ENCODE measurements at places on chromosomes 1 and 21.
A peak's percentile ranks its signal among the peaks of the same experiment; 100 is the strongest.

DNA sequence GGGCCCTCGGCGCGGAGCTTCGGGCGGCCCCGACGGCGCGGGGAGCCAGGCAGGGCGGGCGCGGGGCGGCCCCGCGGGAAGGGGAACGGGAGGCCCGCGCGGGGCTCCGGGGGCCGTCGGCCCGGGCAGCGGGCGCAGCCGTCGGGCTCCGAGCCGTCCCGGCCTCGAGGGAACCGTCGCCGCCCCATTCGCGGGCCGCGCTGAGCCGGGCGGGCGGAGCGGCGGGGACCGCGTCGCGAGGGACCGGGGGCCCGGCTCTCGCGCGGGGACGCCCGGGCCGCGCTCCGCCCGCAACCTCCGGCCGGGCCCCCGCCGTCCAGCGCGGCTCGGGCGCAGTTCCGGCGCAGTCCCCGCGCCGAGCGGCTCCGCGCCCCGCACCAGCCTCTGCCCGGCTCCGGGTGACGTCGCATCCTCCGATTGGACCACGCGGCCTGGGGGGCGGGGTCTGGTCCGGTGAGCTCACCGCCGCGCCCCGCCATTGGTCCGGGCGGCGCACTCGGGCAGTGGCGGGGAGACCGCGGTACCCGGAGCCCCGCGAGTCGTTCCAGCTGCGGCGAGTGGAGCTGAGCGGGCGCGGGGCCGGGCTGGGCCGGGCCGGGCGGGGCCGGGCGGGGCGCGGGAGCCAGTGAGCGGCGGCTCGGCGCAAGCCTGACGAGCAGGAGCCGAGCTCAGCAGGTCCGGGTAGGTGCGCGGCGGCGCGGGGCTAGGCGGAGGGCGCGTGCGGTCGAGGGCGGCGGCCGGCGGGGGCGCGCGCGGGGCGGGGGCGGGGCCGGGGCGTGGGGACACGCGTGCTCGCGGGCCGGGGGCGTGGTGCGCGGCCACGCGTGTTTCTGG lies 66.7 kb upstream of the VAMP3 start:
- peaks cover 5% of the 10 kb centered on the region for H3K27me3 ChIP-seq
- peak; percentile 96 for DNase-seq
- H3K4me3 ChIP-seq, result peak overlapping the region; percentile 54

DNA sequence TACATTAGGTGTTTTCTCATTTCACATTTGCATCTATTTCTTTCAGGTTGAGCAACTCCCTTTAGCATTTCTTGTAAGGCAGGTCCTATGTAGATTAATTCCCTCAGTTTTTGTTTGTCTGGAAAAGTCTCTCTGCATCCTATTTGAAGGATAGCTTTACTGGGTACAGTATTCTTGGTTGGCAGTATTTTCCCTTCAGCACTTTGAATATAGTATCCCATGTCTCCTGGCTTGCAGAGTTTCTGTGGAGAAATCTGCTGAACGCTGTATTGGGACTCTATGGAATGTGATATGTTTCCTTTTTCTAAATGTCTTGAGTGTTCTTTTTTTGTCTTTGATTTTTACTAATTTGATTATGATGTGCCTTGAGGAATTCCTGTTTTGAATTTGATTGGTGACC lies 28.9 kb upstream of the FAM163A start:
- no peak overlapping the region for H3K4me3 ChIP-seq
- H3K27me3 ChIP-seq, result no peaks in the 10 kb centered on the region
- H3K27ac ChIP-seq, result no peak overlapping the region
- no peak for DNase-seq

DNA sequence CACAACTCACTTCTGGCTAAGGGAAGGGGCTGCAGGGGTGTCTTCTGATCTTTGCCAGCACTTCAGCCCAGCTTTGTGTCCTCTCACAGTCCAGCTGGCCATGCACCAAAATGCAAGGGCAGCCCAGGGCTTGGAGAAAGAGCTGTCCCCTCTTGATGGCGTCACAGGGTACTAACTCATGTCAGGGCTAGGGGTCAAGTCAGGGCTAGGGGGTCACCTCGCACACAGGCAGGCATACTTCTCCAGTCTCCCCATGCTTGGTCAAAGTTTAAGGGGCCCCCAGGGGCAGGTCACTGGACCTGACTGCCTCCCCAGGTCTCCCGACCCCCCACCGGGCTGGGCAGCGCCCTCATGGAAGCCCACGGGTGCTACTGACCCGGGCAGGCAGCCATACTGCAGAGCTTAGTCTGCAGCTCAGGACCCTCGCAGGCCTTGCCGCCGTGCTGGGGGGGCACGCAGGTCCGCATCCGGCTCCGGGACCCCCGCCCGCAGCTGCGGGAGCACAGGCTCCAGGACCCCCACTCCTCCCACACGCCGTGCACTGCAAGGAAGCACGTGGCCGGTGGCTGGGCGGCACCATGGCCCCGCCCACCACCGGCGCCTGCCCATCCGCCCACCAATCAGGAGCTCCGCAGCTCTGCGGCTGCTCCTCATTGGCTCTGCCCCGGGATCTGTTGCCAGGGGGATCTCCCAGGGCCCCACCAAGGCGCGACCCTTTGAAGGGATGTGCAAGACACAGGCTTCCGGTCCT lies 21.5 kb downstream of the ADGRB2 start:
- no peak overlapping the region for H3K4me3 ChIP-seq
- no peak overlapping the region for H3K27ac ChIP-seq
- H3K27me3 ChIP-seq, result no peaks in the 10 kb centered on the region
- H3K36me3 ChIP-seq, result no peaks in the 10 kb centered on the region
- H3K4me1 ChIP-seq, result no peaks in the 10 kb centered on the region
- DNase-seq, result peak; percentile 53

GRCh38 chr1:155251566-155251965 lies 3.7 kb downstream of the ENTREP3 start:
- no peak for DNase-seq
- no peak overlapping the region for H3K27ac ChIP-seq
- peaks cover 4% of the 10 kb centered on the region for H3K4me1 ChIP-seq
- no peak overlapping the region for H3K4me3 ChIP-seq

DNA sequence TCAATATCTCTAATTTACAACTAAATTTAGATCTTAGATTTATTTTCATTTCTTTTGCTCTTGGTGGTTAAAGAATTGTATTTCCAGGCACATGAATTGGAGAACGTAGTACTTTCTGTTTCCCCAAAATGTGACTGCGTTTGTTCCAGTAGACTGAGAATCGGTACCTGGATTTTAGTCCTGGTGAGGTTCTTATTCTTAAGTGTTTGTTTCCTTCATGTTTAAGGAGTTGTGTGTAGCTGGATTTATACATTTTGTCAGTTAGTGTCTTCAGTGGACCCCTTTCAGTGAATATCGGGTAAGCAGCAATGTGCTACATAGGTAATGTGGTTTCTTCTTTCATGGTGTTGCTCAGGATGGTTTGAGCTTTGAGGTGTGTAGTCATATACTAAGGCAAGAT lies 6.8 kb downstream of the MIER1 start:
- no peaks in the 10 kb centered on the region for H3K4me1 ChIP-seq
- peak overlapping the region; percentile 87 for H3K4me3 ChIP-seq
- H3K27ac ChIP-seq, result no peak overlapping the region
- DNase-seq, result no peak
- no peaks in the 10 kb centered on the region for H3K27me3 ChIP-seq

GRCh38 chr1:51000160-51000559 lies 30.1 kb downstream of the CDKN2C start:
- no peaks in the 10 kb centered on the region for H3K4me1 ChIP-seq
- H3K27ac ChIP-seq, result no peak overlapping the region
- no peaks in the 10 kb centered on the region for H3K27me3 ChIP-seq
- H3K4me3 ChIP-seq, result no peak overlapping the region
- no peaks in the 10 kb centered on the region for H3K36me3 ChIP-seq

- no peak overlapping the region for H3K4me3 ChIP-seq
- no peaks in the 10 kb centered on the region for H3K4me1 ChIP-seq
- H3K27me3 ChIP-seq, result no peaks in the 10 kb centered on the region
- no peak overlapping the region for H3K27ac ChIP-seq
- no peaks in the 10 kb centered on the region for H3K36me3 ChIP-seq
- DNase-seq, result no peak
Measured at GRCh38 chr21:45102391-45102932, 28.1 kb downstream of the ADARB1 start.

- H3K36me3 ChIP-seq, result no peaks in the 10 kb centered on the region
- no peaks in the 10 kb centered on the region for H3K27me3 ChIP-seq
- no peak overlapping the region for H3K27ac ChIP-seq
- H3K4me1 ChIP-seq, result no peaks in the 10 kb centered on the region
- no peak for DNase-seq
Measured at GRCh38 chr1:229040630-229041358, 230.1 kb upstream of the RAB4A start.

- no peaks in the 10 kb centered on the region for H3K36me3 ChIP-seq
- no peak overlapping the region for H3K27ac ChIP-seq
- no peak overlapping the region for H3K4me3 ChIP-seq
- peak; percentile 75 for DNase-seq
- no peaks in the 10 kb centered on the region for H3K4me1 ChIP-seq
- H3K27me3 ChIP-seq, result no peaks in the 10 kb centered on the region
Measured at GRCh38 chr1:228664399-228664914, 70.8 kb upstream of the RHOU start.

DNA sequence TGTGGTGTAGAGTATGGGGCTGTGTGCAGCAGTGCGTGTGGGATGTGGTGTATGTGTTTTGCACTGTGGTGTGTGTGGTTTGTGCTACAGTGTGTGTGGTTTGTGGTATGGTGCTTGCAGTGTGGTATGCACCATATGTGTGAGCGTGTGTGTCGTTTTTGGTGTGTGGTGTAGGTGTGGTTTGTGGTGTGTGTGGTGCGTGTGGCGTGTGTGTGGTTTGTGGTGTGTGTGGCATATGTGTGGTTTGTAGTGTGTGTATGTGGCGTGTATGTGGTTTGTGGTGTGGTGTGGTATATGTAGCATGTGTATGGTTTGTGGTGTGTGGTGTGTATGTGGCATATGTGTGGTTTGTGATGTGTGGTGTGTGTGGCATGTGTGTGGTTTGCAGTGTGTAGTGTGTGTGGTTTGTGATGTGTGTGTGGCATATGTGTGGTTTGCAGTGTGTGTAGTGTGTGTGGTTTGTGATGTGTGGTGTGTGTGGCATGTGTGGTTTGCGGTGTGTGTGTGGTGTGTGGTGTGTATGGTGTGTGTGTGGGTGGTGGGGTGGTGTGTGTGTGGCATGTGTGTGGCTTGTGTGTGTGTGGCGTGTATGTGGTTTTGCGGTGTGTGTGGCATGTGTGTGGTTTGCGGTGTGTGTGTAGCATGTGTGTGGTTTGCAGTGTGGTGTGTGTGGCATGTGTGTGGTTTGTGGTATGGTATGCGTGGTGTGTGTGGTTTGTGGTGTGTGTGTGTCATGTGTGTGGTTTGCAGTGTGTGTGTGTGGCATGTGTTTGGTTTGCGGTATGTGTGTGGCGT lies 53.5 kb upstream of the TRAPPC10 start:
- no peaks in the 10 kb centered on the region for H3K4me1 ChIP-seq
- DNase-seq, result no peak
- H3K36me3 ChIP-seq, result no peaks in the 10 kb centered on the region
- H3K27me3 ChIP-seq, result no peaks in the 10 kb centered on the region

DNA sequence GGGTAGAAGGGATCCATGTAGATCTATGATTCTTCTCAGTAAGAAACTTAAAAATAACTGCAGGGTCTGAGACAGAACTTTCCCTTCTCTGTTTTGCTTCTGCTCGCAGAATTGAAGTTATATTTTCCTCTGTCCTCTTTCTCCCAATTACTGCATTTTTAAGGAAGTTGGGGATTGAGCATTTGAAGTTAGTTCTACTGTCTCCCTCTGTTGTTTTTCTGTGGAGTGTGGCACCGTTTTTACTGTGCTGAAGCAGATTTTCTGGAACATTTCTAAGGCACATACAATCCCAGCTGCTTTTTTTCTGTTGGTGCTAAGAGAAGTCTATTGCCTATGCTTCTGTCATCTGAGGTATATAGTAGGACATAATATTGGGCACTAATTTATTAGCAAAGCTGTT lies 43.3 kb downstream of the RASAL2 start:
- H3K27ac ChIP-seq, result no peak overlapping the region
- H3K4me3 ChIP-seq, result no peak overlapping the region
- H3K4me1 ChIP-seq, result no peaks in the 10 kb centered on the region
- H3K27me3 ChIP-seq, result no peaks in the 10 kb centered on the region
- no peak for DNase-seq

DNA sequence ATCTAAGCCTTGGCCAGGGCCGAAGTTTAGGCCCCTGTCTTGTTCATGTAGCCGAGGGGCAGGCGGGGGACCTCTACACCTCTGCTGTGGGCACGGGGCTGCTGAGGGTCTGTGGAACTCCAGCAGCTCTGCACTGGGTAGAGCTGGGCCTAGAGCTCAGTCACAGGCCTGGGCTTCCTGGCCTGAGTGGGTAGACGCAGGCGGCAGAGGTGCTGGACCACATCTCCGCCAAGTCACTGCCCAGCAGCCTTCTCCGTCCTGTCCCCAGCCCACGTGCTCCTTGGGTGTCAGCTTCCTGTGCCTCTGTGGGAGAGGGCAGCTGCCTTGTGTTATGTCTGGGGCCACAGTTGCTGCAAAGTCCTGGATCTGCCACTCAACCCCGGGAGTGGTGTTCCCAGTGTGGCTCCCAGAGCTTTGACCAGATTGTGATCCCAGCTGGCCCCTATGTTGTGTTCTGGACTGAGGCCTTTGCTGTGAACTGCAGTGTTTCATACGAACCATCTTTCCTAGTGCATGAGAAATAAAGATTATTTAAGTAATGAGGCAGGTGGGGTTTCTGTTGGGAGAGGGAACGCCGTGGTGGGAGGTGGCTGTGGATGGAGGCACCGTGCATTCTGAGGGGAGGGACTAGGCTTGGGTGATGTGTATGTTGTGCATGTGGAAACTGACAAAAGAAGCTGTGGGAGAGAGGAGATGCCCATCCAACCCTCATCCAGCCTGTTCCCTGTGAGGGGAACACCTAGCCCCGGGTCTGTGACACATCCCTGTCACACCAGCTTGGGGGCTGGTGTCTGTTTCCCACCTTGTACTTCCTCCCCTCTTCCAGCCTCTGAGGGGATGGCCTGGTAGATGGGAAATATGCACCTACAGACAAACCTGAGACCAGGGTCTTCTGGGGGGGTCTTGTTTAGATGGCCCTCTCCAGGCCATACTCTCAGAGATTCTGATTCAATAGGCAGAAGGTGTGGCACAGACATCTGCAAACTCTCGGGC lies 12.2 kb downstream of the AMPD2 start:
- no peak for DNase-seq
- no peaks in the 10 kb centered on the region for H3K27me3 ChIP-seq
- H3K4me1 ChIP-seq, result peaks cover 7% of the 10 kb centered on the region
- no peak overlapping the region for H3K4me3 ChIP-seq

DNA sequence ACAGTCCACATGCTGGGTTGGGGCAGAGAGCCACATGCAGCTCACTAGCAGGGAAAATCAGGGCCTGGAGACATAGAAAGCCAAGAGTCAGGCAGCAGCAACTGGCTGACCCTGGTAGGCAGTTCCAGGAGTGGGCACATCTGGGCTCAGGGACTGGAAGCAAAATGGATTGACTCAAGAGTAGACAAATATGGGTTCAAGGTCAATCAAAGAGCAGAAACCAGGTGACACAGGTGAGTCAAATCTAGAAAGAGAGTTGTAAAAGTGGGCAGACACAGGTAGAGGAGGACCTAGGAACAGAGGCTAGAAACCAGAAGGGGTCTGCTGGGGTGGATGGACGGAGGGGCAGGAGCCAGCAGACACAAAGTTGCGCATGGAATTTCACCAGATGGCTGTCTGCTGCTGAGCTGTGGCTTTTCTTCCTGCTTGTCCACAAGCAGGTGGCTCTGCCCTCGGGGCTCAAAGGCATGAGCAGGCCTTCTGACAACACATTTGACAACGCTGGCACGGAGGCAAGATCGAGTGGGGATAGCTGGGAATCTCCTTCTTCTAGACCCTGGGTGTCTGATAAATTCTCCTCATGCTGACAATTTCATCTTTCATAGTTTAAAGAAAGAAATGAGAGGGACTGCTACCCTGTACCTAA lies 40.8 kb upstream of the IGSF3 start:
- DNase-seq, result no peak
- no peak overlapping the region for H3K4me3 ChIP-seq
- H3K27me3 ChIP-seq, result no peaks in the 10 kb centered on the region
- H3K36me3 ChIP-seq, result peaks cover 6% of the 10 kb centered on the region
- H3K27ac ChIP-seq, result no peak overlapping the region
- H3K4me1 ChIP-seq, result no peaks in the 10 kb centered on the region
